ENCODE measurements at places on chromosomes 13 and 19.

GRCh38 chr19:16661480-16662034 is 618 bp downstream of the TMEM38A start:
- peaks cover 18% of the 10 kb centered on the region for H3K4me1 ChIP-seq
- peak overlapping the region; percentile 67 for H3K27ac ChIP-seq
- DNase-seq, result peak; percentile 67
- H3K36me3 ChIP-seq, result peaks cover 17% of the 10 kb centered on the region

DNA sequence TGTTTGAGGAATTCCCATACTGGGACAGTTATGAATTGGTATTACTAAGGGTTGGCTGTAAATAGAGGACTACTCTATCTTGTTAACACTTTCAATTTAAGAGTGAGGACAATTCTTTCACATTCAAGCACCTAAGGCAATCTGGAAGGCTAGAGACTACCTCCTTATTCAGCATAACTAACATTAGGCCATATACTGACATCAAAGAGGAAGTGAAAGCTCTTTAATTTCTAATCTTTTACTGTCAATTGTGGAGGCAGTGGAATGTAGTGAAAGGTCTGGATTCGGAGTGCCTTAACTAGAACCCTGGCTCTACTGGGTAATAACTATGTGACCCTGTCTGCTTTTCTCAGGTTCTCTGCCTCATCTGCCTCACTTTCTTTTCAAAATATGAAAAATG is 134.0 kb downstream of the UFM1 start:
- DNase-seq, result no peak
- no peaks in the 10 kb centered on the region for H3K4me1 ChIP-seq
- no peak overlapping the region for H3K27ac ChIP-seq
- no peaks in the 10 kb centered on the region for H3K27me3 ChIP-seq
- no peaks in the 10 kb centered on the region for H3K36me3 ChIP-seq

GRCh38 chr19:47725759-47726401 is 12.7 kb downstream of the EHD2 start:
- DNase-seq, result no peak
- H3K27me3 ChIP-seq, result peaks cover 1% of the 10 kb centered on the region
- peaks cover 24% of the 10 kb centered on the region for H3K4me1 ChIP-seq
- H3K4me3 ChIP-seq, result no peak overlapping the region

DNA sequence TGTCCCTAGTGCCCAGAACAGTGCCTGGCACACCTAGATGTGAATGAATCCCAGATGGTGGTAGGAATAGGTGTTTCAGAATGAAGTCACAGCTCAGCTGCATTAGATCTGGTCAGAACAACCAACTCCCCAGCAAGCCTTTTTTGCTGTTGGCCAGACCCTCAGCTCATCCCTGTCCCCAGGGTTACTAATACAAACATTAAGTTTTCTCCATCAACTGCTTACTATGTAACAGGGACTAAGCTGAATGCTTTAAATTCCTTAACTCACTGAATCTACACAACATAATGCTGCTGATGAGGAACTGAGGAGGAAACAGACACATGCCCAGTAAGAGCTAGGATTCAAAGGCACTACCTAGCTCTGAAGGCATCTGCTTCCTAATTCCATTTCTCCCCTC is 18.8 kb downstream of the SMG9 start:
- H3K36me3 ChIP-seq, result peaks cover 77% of the 10 kb centered on the region
- H3K4me1 ChIP-seq, result peaks cover 11% of the 10 kb centered on the region
- no peak overlapping the region for H3K4me3 ChIP-seq

GRCh38 chr13:50244355-50244712 is 229.1 kb downstream of the KCNRG start:
- H3K27me3 ChIP-seq, result peaks cover 30% of the 10 kb centered on the region
- no peaks in the 10 kb centered on the region for H3K36me3 ChIP-seq
- peaks cover 34% of the 10 kb centered on the region for H3K4me1 ChIP-seq

- no peaks in the 10 kb centered on the region for H3K36me3 ChIP-seq
- H3K27ac ChIP-seq, result no peak overlapping the region
- H3K4me1 ChIP-seq, result no peaks in the 10 kb centered on the region
- no peaks in the 10 kb centered on the region for H3K27me3 ChIP-seq
These were observed 327.5 kb upstream of the SPRY2 start for GRCh38 chr13:80668452-80668851.

GRCh38 chr13:105031306-105031705 is 1504.2 kb downstream of the EFNB2 start:
- DNase-seq, result no peak
- no peaks in the 10 kb centered on the region for H3K4me1 ChIP-seq
- H3K36me3 ChIP-seq, result no peaks in the 10 kb centered on the region

- no peaks in the 10 kb centered on the region for H3K36me3 ChIP-seq
- no peaks in the 10 kb centered on the region for H3K27me3 ChIP-seq
- H3K27ac ChIP-seq, result no peak overlapping the region
- no peak for DNase-seq
- no peaks in the 10 kb centered on the region for H3K4me1 ChIP-seq
- no peak overlapping the region for H3K4me3 ChIP-seq
These were observed 46.0 kb downstream of the B3GLCT start for GRCh38 chr13:31245598-31246373.

GRCh38 chr19:44755219-44755618 is 6.7 kb downstream of the BCL3 start:
- H3K4me3 ChIP-seq, result peak overlapping the region; percentile 95
- no peak for DNase-seq
- H3K4me1 ChIP-seq, result peaks cover 59% of the 10 kb centered on the region
- H3K27me3 ChIP-seq, result peaks cover 2% of the 10 kb centered on the region
- peaks cover 82% of the 10 kb centered on the region for H3K36me3 ChIP-seq

GRCh38 chr19:8449830-8450229 is 5.1 kb downstream of the HNRNPM start:
- H3K27me3 ChIP-seq, result no peaks in the 10 kb centered on the region
- DNase-seq, result no peak
- peak overlapping the region; percentile 5 for H3K4me3 ChIP-seq
- H3K36me3 ChIP-seq, result peaks cover 47% of the 10 kb centered on the region
- peaks cover 50% of the 10 kb centered on the region for H3K4me1 ChIP-seq

DNA sequence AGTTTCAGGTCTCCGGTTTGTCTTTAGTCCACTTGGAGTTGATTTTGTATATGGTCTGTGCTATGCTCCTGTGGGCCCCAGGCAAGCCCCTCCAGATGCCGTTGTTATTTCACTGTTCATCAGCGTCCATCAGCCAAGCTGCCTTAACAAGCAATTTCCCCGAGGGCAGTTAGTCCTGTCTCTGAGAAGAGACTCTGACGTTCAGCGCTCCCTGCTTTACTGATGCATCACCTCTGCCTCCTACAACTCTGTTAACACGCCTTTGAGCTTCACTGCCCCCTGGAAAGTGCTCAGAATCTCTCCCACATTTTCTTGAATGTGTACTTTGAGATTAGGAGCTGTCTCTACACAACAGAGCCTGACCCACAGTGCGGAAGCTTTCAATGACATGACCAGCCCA is 41.8 kb upstream of the UBAC2 start:
- DNase-seq, result no peak
- H3K36me3 ChIP-seq, result no peaks in the 10 kb centered on the region
- H3K4me1 ChIP-seq, result no peaks in the 10 kb centered on the region
- no peak overlapping the region for H3K4me3 ChIP-seq
- H3K27ac ChIP-seq, result no peak overlapping the region
- H3K27me3 ChIP-seq, result peaks cover 26% of the 10 kb centered on the region

- H3K27ac ChIP-seq, result peak overlapping the region; percentile 64
- H3K4me1 ChIP-seq, result peaks cover 9% of the 10 kb centered on the region
- H3K27me3 ChIP-seq, result peaks cover 86% of the 10 kb centered on the region
- H3K36me3 ChIP-seq, result peaks cover 14% of the 10 kb centered on the region
- H3K4me3 ChIP-seq, result no peak overlapping the region
These were observed 8.5 kb downstream of the SOX21 start for GRCh38 chr13:94703721-94704314.

DNA sequence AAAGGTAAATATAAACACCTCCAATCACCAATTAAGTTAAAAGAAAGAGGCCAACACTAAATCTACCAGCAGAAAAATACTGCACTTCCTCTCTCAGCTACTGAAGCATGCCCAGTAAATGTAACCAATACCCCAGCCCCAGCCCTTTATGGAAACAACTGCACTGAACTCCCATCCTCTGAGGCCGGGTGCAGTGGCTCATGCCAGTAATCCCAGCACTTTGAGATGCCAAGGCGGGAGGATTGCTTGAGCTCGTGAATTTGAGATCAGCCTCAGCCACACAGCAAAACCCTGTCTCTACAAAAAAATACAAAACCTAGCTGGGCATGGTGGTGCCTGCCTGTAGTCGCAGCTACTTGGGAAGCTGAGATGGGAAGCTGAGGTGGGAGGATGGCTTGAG is 221.6 kb upstream of the SOX21 start:
- H3K4me3 ChIP-seq, result no peak overlapping the region
- H3K27me3 ChIP-seq, result no peaks in the 10 kb centered on the region
- no peaks in the 10 kb centered on the region for H3K36me3 ChIP-seq

DNA sequence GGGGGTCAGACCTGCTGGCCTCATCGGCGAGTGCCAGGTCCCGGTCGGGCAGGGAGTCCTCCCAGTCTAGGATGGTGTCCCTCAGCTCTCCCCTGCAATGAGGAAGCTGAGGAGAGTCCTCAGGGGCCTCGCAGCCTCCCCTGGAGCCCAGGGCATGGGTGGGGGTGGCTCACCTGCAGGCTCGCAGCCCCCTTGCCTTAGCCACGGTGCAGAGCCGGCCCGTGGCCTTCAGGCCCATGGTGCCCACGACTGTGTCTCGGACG is 6.8 kb downstream of the SIRT6 start:
- H3K27ac ChIP-seq, result no peak overlapping the region
- no peak for DNase-seq
- no peak overlapping the region for H3K4me3 ChIP-seq
- peaks cover 17% of the 10 kb centered on the region for H3K36me3 ChIP-seq
- H3K27me3 ChIP-seq, result peaks cover 3% of the 10 kb centered on the region

DNA sequence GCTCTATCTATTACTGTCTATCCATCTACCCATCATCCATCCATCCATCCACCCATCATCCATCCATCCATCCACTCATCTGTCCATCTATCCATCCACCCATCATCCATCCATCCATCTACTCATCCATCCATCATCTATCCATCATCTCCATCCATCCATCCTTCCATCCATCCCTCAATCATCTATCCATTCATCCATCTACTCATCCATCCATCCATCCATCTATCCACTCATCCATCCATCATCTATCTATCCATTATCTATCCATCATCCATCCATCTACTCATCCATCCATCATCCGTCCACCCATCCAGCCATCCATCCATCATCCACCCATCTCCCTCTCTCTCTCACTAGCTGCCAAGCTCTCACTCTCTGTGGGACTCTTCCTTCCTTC is 13.1 kb upstream of the TIMM13 start:
- H3K36me3 ChIP-seq, result peaks cover 27% of the 10 kb centered on the region
- no peak overlapping the region for H3K4me3 ChIP-seq
- no peak overlapping the region for H3K27ac ChIP-seq
- DNase-seq, result no peak

GRCh38 chr19:7251494-7251893 is 42.7 kb downstream of the INSR start:
- no peak overlapping the region for H3K4me3 ChIP-seq
- DNase-seq, result no peak
- no peak overlapping the region for H3K27ac ChIP-seq
- H3K27me3 ChIP-seq, result peaks cover 2% of the 10 kb centered on the region
- no peaks in the 10 kb centered on the region for H3K36me3 ChIP-seq

- no peak for DNase-seq
- H3K27ac ChIP-seq, result no peak overlapping the region
These were observed 37.7 kb downstream of the CRYL1 start for GRCh38 chr13:20487927-20488326.

DNA sequence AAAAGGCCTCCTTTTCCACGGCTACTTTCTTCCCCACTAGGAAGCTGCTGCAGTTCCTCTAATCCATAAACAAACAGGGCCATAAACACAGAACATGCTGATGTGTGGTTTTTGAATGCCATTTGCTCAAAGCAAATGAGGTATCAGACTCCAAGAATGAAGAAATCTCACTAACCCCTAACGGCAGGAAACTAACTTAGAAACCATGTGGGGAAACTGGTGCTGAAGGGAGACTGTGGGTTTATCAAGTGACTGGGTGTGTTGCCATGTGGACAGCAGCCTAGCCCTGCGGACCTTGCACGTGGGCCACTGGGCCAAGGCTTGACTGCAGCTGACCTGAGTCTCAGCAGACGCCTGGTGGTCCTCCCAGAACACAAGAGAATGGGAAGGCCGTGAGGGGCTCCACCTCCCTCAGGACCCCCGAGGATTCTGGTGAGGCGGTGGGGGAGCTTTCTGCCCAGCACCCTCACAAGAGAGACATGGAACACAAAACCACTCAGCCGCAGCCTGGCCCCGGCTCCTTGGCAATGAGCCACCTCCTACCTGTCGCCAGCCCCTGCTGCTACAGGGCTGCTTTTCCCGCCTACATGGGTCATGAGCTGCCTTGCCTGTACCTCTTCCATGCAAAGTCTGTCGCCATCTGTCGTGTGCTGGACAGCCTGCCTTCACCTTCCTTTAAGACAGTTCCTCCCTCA is 10.6 kb downstream of the SLC15A1 start:
- no peak for DNase-seq
- H3K27ac ChIP-seq, result no peak overlapping the region
- H3K36me3 ChIP-seq, result no peaks in the 10 kb centered on the region
- H3K4me1 ChIP-seq, result no peaks in the 10 kb centered on the region
- H3K4me3 ChIP-seq, result no peak overlapping the region

DNA sequence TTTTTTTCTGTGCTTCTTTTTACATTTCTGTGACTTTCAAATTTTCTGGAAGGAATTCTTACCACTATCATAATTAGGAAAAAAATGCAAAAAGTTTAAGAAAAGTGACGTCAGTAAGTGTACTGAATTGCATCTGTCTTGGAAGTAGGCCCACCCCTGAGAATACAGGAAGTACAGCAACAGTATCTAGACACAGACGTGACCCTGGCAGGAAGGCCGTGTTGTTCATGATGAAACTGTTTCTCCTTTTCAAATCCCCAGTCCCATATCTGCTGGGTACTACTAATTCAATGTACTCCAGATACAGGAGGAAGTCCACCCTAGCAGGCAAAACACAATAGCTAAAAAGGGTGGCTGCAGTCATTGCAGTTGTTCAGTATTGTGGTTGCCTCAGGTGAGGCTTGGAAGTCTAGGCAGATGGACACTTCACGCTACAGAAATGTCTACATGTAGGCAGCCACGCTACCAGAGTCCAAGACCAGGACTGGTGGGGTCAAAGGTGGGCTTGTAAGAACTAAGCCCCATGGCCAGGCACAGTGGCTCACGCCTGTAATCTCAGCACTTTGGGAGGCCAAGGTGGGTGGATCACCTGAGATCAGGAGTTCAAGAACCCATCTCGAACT is 49.6 kb upstream of the MED4 start:
- no peak for DNase-seq
- H3K27me3 ChIP-seq, result no peaks in the 10 kb centered on the region
- peaks cover 5% of the 10 kb centered on the region for H3K4me1 ChIP-seq

DNA sequence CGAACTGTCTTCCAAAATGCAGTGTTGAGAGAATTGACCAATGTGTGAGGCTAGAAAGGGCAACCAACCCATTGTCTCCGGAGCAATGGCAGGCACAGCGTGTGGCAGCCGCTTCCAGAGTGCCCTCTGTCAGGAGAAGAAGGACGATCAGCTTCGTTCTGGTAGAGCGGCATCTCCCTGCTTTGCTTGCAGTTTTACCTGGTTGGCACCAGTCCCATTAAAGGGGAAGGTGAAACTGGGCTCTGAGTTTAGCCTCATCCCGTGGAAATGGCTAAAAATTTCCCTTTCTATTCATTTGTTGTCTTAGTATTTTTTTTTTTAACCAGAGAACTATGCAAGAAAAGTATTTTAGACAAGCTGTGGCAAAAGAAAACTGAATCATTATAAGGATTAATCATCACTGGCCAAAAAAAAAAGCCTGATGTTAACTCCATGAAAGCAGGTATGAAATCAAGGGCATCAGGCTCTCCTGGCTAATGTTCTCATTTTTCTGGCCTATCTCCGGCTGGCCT is 81.5 kb upstream of the SLC7A1 start:
- H3K4me1 ChIP-seq, result no peaks in the 10 kb centered on the region
- H3K4me3 ChIP-seq, result no peak overlapping the region
- no peak for DNase-seq
- no peaks in the 10 kb centered on the region for H3K36me3 ChIP-seq

Data from activated CD4-positive, alpha-beta T cell treated with anti-CD3 and anti-CD28 coated beads, Interleukin-2, amount 10 ng/mL, durations not matched to agents 24 days and 14 days (primary cell).